Naive B cell (primary cell): ENCODE measurements at places on chromosomes 13 and 19.

DNA sequence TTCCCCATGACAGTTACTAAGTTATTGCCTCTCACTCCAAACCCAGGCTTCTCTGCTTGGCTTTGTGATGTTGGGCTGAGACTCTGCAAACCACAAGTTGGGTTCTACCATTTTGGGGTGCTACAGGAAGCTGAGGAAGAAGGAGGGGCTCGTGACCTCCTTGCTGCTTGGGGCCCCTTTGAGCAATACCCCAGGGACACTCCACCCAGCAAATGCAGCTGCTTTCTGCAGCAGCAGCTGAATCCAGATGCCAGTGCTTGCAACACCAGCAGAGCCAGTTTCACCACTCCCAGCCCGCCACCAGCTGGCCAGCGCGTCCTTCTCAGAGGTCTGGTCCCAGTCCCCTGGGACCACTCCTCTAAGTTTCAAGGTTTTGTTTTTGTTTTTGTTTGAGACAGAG, 22.0 kb upstream of the UBAC2 start:
- DNase-seq, result peak; percentile 38

- no peak for DNase-seq
Observed at GRCh38 chr19:45952686-45953505, 20.8 kb downstream of the NOVA2 start.

GRCh38 chr13:76764429-76764828, 121.8 kb downstream of the KCTD12 start:
- no peak for DNase-seq

- no peak for DNase-seq
Observed at GRCh38 chr19:33535226-33535625, 13.6 kb upstream of the PEPD start.

DNA sequence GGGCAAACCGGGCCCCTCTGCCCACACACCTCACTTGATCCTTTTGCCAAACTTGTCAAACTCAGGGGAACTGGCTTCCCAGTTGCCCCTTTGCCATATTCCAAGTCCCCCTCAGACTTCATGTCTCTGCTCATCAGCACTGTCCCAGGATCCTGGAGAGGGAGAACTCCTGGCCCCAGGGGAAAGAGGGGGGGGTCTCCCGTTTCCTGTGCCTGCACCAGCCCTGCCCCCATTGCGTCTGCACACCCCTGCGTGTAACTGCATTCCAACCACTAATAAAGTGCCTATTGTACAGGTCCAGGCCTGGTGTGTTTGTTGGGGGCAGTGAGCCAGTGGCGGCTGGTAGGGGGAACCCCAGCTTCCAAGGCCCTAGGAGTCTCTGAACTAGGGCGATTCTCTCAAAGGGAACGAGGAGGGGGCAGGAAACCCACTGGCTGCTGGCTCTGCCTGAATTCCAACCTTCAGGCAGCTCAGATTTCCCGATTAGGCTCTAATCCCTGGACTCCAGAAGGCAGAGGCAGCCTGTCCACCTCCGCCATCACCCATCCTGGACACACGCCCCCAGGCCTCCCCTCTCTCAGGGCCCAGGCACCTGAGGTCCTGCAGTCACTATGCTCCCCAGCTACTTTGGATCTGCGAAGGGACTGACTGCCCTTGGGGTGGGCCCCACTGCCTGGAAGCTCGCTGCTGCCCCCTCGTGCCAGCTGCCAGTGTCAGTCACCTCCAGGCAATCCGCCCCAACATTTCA, 9.7 kb upstream of the ILF3 start:
- DNase-seq, result peak; percentile 78

DNA sequence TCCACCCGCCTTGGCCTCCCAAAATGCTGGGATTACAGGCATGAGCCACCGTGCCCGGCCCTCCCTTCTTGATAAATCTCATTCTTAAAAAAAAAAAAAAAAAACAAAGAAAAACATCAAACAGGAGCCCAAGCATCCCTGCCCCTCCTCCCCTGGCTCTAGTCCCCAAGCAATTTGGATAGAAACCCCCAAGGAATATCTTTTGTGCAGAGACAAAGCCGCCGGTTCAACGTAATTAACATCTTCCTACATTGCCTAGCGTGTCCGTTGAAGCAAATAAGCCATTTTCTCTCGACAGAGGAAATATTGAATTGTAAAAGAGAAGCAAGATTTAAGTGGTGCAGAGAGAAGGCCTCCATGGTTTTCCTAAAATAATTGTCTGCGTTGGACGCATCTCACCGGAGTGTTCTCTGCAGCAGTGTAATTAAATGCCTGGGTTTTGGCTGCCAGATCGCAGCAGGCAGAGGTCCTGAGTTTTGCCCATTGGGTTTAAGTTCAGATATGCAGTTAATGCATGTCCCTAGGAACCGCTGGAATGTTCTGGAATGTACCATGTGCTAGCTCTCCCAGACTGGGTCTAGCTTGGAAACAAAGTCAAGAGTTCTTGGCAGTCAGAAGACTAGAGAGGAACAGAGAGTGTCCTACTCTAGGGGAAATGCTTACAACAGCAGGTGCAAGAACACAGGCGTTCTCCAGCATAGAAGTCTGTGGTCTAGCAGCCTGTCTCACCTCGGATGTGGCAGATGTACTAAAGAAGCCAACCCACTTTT, 30.8 kb downstream of the PIN1 start:
- no peak for DNase-seq

GRCh38 chr19:6856749-6857372, 30.5 kb upstream of the ADGRE1 start:
- DNase-seq, result no peak

DNA sequence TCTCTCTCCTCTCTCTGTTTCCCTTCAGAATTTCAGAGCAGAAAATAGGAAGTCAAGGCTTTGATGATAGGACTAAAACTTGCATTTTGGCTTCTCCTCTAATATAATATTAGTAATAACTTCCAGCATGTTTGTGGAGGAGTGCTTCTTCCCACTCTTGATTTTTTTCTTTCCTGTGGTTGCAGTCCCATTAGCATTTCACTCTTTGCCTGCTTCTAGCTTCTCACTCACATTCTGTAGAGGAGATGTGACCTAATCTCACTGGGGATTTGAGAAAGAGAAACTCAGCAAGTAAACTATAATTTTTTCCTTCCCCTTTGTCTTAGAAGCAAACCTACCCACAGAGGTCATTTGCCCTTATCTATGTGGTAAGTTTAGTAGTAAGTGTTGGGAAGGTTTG, 169.4 kb upstream of the HTR2A start:
- DNase-seq, result no peak

GRCh38 chr19:42280815-42281145, 11.7 kb downstream of the CIC start:
- DNase-seq, result no peak

GRCh38 chr19:50721441-50722137, 1.6 kb upstream of the CLEC11A start:
- DNase-seq, result no peak
